Omental fat pad (tissue), 4 donors: ENCODE measurements at places on chromosomes 6 and 20.

DNA sequence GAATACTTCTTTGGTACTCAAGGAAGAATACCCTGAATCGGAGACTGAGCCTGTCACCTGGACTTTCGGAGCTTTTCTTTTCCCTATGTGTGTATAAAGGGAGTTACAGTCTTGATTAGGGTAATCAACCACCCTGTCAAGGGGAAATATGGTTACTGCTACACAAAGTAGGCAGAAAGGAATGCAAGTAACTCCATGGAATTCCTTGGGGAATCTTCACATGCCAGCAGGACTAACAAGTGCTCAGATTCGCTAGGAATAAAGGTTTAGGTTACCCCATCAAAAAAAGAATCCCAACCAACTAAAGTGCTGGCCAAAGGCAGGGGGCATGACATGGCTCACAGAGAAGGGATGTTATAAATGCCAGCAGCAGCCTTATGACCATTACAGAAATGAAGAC lies 10.4 kb downstream of the KCNS1 start:
- DNase-seq: no peak

GRCh38 chr6:122033564-122034181 lies 365.8 kb upstream of the HSF2 start:
- DNase-seq: no peak

GRCh38 chr20:46252352-46253091 lies 55.8 kb downstream of the CDH22 start:
- DNase-seq: no peak

DNA sequence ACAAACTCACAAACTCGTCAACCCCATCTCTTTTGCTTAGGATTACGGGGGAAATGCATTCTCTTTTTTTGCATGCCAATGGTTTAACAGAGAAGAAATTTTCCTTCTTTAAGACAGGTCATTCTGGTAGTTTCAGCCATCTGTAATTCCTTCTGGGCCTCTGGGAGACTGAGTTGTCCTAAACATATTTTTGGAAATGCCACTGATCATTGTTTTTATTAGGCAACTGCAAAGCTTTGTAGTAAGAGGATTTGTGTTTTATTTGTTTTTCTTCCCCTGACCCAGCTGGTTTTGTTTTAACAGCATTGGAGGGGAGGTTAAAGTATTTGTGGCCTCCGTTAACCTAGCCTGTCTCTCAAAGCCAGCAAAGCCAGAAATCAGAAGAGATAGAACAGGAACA lies 73.1 kb upstream of the ISM1 start:
- DNase-seq: no peak

- DNase-seq: no peak
These were observed 43.1 kb upstream of the SNX9 start for GRCh38 chr6:157779705-157780604.

- DNase-seq: no peak
These were observed 47.9 kb upstream of the CCDC167 start for GRCh38 chr6:37547564-37548061.

DNA sequence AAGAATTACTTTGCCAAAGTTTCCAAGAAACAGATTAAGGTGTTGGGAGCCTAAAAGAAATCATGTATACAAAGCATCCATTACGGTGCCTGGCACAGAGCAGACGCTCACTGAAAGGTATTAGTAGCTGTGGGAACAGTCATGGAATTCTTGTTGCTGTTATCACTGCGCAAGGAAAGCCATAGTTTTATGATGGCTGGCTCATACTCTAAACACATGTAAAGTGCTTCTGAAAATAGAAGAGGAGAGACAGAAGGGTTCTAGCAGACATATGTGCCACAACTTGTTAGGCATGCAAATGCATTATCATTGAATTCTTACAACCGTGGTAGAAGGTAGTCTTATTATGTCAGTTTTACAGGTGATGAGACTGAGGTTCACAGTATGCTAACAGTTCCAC lies 112.4 kb downstream of the TENT5A start:
- DNase-seq: no peak

DNA sequence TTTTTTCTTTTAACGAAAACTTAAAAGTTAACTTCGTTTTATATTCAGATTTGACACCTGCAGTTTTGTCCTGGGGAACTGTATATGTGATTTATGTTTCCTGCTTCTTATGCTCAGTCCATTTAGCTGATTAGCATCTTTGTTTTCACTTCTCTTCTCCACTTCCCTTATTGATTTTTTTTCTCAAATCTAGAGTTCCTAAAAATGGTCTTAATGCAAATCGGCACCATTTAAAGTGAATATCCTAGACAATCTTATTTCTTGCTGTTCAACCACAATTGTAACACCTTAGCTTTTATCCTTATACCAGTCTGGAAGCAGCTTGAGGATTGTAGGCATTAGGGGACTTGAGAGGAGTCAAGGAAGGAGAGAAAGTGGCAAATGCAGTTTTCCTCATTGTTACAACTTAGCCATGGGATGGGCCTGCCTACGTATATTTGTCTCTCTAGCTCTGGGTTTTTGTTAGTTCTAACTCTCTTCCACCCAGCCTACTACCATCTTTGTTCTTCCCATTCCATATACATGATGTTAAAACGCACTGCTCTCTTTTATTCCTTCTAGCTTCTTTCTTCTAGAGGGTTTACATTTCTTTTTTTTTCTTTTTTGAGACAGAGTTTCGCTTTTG lies 8.5 kb downstream of the QRSL1 start:
- DNase-seq: no peak

GRCh38 chr20:15655295-15655874 lies 917.9 kb downstream of the KIF16B start:
- no peak for DNase-seq

DNA sequence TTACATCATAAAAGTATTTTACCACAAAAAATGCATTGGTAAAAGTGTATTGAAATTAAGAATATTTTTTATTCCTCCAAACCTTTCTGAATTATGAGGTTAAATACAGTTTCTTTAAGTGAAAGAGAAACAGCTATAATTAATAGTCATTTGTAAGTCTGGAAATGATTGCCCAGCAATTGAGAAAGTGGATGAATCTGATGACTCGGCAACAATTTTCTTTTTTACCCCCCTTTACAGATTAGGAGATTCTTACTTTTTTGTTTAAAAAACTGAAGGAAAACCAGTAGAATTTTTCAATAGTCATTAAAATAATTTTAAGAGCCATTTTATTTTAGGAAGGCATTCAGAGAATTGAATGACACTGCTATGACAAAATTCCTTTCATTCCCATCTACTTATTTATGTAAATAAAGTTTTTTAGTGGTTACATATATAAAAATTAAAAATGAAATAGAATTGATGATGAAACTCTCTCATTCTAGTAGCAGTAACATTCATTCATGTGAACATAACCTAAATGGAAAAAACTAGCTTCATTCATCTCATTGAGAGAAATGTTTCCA lies 169.6 kb upstream of the PRND start:
- DNase-seq: no peak

- no peak for DNase-seq
These were observed 42.4 kb downstream of the PACRG start for GRCh38 chr6:162770136-162770535.

DNA sequence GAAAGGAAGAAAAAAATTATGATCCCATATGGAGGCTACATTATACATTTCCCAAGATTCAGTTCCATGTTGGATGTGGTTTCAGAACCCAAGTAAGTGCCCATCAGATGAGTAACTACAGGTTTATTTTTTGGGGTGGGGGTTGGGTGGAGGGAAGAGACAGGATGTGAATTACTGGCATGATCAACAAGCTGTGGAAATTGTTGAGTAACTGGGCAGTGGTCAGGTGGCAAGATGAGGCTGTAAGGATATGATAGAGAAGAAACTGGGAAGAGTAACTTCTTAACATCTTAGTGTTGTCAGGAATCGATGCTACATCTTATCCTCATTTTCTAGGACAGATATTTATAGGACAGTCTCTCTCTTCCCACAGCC lies 153.5 kb downstream of the CFAP61 start:
- no peak for DNase-seq

- DNase-seq: no peak
These were observed 34.7 kb upstream of the SYNJ2 start for GRCh38 chr6:157946865-157947532.

GRCh38 chr6:161369339-161369738 lies 95.5 kb upstream of the AGPAT4 start:
- peak; percentile 38 for DNase-seq

GRCh38 chr6:138099832-138100231 lies 7.4 kb downstream of the PERP start:
- no peak for DNase-seq

- DNase-seq: no peak
These were observed 11.3 kb upstream of the PTPRK start for GRCh38 chr6:128531696-128532095.

GRCh38 chr20:51425347-51426106 lies 117.0 kb downstream of the NFATC2 start:
- DNase-seq: no peak

GRCh38 chr20:54543369-54543768 lies 68.0 kb downstream of the DOK5 start:
- DNase-seq: no peak

DNA sequence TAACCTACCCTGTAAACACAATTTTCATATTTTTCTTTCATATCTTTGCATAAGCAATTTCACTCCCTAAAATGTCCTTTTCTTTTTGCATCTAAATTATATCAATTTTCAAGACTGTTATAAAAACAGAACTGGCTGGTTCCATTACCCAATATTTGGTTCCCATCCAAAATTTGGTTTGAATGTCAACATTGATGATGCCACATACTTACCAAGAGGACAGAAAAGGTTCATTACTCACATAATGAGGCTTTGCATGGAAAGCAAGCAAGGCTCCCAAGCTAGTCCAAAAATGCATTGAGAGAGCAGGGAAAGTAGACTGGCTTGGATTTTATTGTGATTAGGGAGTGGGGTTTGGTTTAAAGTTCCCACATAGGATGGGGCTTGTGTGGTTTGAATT lies 144.4 kb upstream of the AKIRIN2 start:
- no peak for DNase-seq

GRCh38 chr6:109340811-109341210 lies 41.5 kb downstream of the CD164 start:
- no peak for DNase-seq

- DNase-seq: no peak
These were observed 30.4 kb upstream of the MRAP2 start for GRCh38 chr6:84003131-84003530.

DNA sequence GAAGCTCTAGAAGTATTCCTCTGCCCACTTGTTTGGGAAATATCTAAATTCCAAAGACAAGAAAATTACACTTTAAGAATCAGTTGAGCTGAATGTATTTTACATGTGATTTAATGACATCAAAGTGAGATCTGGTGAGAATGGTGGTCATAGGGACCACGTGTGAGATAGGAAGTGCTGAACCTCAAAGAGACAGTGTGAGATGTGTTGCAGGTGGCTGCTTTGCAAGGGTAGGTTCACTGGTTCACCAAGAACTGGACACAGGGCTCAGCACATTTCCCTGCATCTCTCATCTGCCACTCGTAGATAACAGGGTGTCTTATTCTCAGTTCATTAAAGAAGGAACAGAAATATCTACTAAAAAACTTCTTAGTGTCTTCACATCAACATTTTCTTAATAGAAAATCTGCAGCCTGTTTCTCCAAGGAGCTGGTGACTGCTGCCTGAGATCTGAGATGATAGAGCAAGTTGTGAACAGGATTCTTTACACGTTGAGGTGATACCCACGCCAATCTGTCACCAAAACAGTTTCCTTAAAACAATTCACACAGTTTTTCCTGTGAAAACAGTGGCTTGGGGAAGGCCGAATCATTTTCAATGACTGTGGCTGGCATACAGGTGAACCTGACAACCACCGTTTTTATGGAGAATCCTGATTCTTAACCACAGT lies 7.2 kb downstream of the CCR6 start:
- no peak for DNase-seq

GRCh38 chr6:95917034-95917433 lies 98.7 kb upstream of the FUT9 start:
- DNase-seq: no peak

- DNase-seq: no peak
These were observed 45.5 kb upstream of the RNF146 start for GRCh38 chr6:127221201-127221600.

- DNase-seq: no peak
These were observed 302.8 kb upstream of the JARID2 start for GRCh38 chr6:14943116-14943515.

DNA sequence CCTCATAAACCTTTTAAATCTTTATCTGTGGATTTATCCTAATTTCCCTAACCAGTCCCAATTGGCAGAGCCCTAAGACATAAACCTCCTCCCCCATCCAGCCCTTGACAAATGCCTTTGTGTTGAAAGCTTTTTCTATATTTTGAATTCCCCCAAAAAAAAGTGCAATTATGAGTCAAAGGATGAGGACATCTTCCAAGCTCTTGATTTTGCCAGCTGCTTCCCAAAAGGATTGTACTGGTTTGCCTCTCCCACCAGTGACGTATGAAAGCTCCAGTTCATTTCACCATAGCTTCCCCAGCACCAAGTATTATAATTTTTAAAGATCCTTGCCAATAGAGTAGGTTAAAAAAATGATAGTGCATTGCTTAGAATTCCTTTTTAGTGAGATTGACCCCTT lies 38.9 kb downstream of the SIRPA start:
- DNase-seq: no peak

- no peak for DNase-seq
These were observed 143.3 kb upstream of the HDDC2 start for GRCh38 chr6:125445054-125445453.

- DNase-seq: no peak
These were observed 8.1 kb downstream of the TFAP2B start for GRCh38 chr6:50826803-50827202.

GRCh38 chr6:18703546-18703945 lies 316.4 kb downstream of the RNF144B start:
- no peak for DNase-seq

DNA sequence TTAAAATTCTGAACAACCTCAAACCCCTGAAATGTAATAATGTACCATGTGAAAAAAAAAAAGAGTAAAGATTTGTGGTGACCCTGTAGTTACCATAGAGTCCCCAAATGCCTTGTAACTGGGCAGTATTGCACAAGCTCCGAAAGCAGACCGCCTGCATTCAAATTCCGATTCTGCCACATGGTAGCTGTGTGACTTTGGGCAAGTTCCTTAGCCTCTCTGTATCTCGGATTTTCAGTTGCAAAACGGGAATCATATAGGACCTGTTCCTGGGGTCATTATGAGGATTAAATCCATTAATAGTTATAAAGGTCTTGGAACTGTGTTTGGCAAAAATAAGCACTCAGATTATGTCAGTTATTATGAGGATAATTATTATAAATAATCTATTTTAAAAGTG lies 43.6 kb downstream of the TSPYL4 start:
- DNase-seq: no peak

- DNase-seq: no peak
These were observed 73.0 kb downstream of the PLCB4 start for GRCh38 chr20:9141921-9142320.

GRCh38 chr20:51096582-51097267 lies 73.8 kb upstream of the KCNG1 start:
- DNase-seq: no peak
